ENCODE measurements at places on chromosomes 13 and 19.

DNA sequence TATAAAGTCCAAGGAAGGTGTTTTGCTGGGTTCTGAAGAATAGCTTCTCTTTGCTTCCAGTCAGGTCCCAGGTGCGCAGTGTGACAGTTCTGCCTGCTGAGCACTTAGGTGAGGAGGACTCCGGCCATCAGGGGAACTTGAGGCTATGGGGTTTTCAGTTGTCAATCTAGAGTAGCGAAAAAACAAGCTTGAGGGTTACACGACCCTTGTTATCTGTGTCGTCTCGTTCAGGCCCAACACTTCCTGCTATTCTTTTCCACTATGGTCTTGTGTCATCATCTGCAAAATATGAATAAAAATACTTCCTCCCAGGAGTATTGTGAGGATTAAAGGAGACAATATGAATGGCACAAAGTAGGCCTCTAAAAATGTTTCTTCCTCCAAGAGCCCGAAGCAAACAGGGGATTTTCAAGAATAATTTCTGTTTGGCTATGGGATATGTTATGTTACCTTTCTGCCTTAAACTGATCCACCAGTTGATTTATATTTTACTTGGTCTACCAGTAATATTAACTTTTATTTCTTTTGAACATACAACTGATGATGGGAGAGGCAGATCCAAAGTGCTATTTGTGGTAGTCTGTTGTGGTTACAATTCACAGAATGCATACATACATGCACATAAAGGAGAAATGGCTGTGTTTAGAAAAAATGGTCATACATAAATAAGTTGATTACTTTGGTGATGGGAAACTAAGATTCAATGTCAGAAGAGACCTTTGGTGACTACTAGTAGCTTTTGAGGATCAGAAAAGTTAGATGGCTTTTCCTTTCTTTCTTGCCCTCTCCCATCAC lies 40.5 kb upstream of the RCBTB2 start:
- H3K4me1 ChIP-seq, result no peaks in the 10 kb centered on the region
- no peak overlapping the region for H3K4me3 ChIP-seq
- H3K27me3 ChIP-seq, result no peaks in the 10 kb centered on the region
- DNase-seq, result no peak
- peak overlapping the region; percentile 48 for H3K27ac ChIP-seq

- H3K36me3 ChIP-seq, result no peaks in the 10 kb centered on the region
- no peaks in the 10 kb centered on the region for H3K4me1 ChIP-seq
- no peak for DNase-seq
- no peak overlapping the region for H3K27ac ChIP-seq
- no peak overlapping the region for H3K4me3 ChIP-seq
These were observed 61.5 kb upstream of the ZNF536 start for GRCh38 chr19:30310602-30311263.

GRCh38 chr19:40778706-40779284 lies 748 bp downstream of the RAB4B start:
- H3K4me1 ChIP-seq, result peaks cover 5% of the 10 kb centered on the region
- no peak for DNase-seq
- H3K4me3 ChIP-seq, result peak overlapping the region; percentile 78
- no peaks in the 10 kb centered on the region for H3K36me3 ChIP-seq

GRCh38 chr19:47427241-47428176 lies 8.2 kb upstream of the MEIS3 start:
- H3K4me3 ChIP-seq, result peak overlapping the region; percentile 48
- H3K27ac ChIP-seq, result peak overlapping the region; percentile 61

DNA sequence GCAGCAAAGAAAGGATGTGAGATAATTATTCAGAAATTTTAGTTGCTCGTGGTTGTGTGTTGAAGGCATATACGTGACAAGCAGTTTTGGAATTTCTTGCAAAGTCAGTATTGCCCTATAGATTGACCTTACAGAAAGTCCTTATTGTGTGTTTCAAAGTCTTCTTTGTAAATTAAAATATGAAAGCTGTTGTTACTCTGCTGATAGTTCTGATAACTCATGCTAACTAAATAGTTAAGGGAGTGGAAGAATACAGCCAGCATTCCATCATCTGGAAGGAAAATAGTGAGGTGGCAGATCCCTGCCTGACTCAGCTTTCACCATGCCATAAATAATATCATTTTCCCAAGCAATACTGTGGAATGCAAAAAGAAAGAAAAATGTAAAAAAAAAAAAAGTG lies 27.2 kb downstream of the WASF3 start:
- no peak overlapping the region for H3K27ac ChIP-seq
- H3K36me3 ChIP-seq, result no peaks in the 10 kb centered on the region
- no peaks in the 10 kb centered on the region for H3K4me1 ChIP-seq
- no peaks in the 10 kb centered on the region for H3K27me3 ChIP-seq
- H3K4me3 ChIP-seq, result no peak overlapping the region

- H3K27me3 ChIP-seq, result no peaks in the 10 kb centered on the region
- H3K4me3 ChIP-seq, result no peak overlapping the region
- no peaks in the 10 kb centered on the region for H3K36me3 ChIP-seq
- H3K27ac ChIP-seq, result no peak overlapping the region
These were observed 24.6 kb downstream of the TPT1 start for GRCh38 chr13:45316338-45316737.

DNA sequence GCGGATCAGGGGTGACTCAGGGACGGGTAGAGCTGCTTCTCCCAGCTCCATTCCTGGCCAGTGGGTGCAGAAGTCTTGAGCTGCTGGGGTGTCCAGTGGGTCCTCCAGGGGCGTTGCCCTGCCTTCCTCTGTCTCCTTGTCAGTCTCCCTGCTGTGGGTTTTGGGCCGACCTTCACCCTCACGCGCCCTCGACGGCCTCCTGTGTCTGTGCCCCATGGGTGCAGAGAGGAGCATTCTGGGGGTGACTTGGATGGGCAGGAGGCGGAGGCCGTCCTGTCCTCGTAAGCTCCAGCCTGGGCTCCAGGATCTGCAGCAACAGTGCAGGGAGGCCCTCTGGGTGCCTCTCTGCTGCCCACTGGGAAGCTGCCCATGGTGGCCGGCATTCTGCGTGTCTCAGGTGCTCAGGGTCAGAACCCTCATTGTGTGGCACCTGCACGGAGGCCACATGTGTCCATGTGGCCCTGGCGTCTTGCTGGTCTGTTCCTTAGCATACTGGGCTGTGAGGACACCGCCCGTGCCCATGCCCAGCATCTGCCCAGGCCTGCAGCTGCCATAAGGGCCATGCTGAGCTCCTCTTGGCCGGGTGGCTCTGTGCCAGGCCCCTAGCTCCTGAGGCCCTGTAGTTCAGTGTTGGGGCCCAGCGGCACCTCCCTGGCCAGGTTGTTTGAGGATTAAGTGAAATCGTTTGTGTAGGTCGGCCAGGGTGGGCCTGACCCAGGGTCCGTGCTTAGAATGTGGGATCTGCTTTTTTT lies 17.3 kb downstream of the DOT1L start:
- no peaks in the 10 kb centered on the region for H3K27me3 ChIP-seq
- no peak overlapping the region for H3K27ac ChIP-seq
- no peak for DNase-seq
- no peak overlapping the region for H3K4me3 ChIP-seq
- peaks cover 3% of the 10 kb centered on the region for H3K4me1 ChIP-seq

DNA sequence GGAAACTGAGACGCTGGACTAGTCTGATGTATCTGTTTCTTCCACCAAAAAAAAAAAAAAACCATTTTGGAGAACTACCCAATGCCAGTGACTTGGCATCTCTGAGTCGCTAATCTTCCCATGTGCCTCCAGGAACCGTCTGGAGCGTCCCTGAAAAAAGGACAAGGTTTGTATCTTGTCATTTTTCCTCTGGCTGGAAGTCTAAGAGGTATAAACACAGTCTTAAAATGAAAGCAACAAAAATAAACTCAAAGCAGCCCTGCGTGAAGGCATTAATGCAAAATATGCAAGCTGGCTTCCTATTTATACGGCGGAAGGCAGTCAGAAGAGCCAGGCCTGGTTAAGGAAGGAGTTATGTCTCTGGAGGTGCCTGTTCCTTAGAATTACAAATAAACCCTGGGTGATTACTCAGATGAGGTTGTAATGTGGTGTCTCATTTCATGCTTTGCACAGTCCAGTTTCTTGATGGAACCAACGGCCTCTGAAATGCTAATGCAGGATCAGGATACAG lies 20.3 kb downstream of the ACTN4 start:
- H3K27ac ChIP-seq, result peak overlapping the region; percentile 99
- peaks cover 62% of the 10 kb centered on the region for H3K4me1 ChIP-seq
- no peaks in the 10 kb centered on the region for H3K36me3 ChIP-seq
- no peaks in the 10 kb centered on the region for H3K27me3 ChIP-seq

GRCh38 chr19:1782521-1782920 lies 29.2 kb downstream of the ONECUT3 start:
- H3K27ac ChIP-seq, result no peak overlapping the region
- DNase-seq, result no peak
- H3K4me1 ChIP-seq, result no peaks in the 10 kb centered on the region
- no peak overlapping the region for H3K4me3 ChIP-seq
- H3K36me3 ChIP-seq, result no peaks in the 10 kb centered on the region

GRCh38 chr19:38228005-38228377 lies 4.0 kb upstream of the DPF1 start:
- H3K4me3 ChIP-seq, result peak overlapping the region; percentile 54
- DNase-seq, result no peak
- peaks cover 53% of the 10 kb centered on the region for H3K27me3 ChIP-seq
- no peak overlapping the region for H3K27ac ChIP-seq
- no peaks in the 10 kb centered on the region for H3K36me3 ChIP-seq
- peaks cover 7% of the 10 kb centered on the region for H3K4me1 ChIP-seq

DNA sequence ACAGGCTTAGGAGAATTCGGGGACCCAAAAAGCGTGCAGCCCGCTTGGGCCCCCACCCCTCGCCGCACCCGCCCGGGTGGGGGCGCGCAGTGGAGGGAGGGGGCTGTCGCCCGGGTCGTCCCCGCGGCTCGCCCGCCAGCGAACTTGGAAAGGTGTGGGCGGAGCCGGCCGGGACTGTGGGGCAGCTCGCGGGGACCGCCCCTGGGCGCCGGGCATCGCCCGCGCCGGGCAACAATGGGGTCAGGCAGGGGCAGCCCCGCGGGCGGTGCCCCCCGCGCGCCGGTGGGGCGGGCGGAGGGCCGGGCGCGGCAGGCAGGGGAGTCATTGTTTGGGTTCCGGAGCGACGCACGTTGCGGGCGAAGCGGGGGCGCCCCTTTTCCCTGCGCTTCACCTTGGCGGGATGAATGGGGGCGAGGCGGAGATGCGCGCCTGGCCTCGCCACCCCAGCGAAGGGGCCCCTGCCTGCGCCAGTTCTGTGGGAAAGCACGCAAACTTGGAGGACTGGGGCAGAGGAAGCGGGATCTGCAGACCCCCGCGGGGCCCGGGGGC lies 647 bp upstream of the KLF12 start:
- no peaks in the 10 kb centered on the region for H3K36me3 ChIP-seq
- H3K4me1 ChIP-seq, result no peaks in the 10 kb centered on the region
- no peaks in the 10 kb centered on the region for H3K27me3 ChIP-seq
- H3K4me3 ChIP-seq, result peak overlapping the region; percentile 89
- H3K27ac ChIP-seq, result peak overlapping the region; percentile 93
